NCI-H1092 (cell line): ENCODE measurements at places on chromosomes 13 and 19.
A peak's percentile ranks its signal among the peaks of the same experiment; 100 is the strongest.

- DNase-seq = no peak
Observed at GRCh38 chr19:32875428-32875827, 5.9 kb upstream of the SLC7A9 start.

DNA sequence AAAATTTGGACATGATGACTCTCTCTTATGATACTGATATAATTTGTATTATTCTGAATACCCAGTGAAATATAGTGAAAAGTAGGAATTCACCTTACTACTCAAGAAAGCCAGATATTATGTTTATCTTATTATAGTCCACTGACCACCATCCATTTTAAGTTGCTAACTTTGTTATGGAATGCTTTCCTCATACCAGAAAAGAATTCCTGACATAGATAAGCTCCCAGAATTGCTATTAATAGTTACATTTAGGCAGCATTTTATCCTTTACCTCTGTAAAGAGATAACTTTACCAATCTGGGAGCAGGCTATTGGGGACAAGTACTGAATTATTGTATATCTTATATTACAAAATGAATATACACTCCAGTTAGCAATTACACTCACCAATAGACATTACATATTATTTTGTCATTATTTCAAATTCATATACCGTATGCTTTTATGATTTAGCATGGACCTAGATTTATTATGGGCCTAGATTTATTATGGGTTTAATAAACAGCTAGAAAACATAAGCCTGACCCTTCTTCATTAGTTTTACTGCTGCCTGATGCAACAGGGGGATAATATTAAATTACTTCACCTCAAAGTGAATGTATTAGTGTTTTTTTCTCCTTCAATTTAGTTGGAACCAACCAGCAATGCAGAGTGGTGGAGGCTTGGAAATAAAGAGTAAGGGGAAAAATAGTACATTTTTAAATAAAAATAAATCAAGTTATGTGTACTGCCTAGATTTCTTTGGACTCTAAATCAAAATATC lies 1886.1 kb downstream of the PCDH9 start:
- no peak for DNase-seq

- DNase-seq = no peak
Observed at GRCh38 chr19:41321600-41322270, 11.8 kb downstream of the CCDC97 start.

GRCh38 chr19:55546822-55547614 lies 1.7 kb upstream of the SBK3 start:
- no peak for DNase-seq

DNA sequence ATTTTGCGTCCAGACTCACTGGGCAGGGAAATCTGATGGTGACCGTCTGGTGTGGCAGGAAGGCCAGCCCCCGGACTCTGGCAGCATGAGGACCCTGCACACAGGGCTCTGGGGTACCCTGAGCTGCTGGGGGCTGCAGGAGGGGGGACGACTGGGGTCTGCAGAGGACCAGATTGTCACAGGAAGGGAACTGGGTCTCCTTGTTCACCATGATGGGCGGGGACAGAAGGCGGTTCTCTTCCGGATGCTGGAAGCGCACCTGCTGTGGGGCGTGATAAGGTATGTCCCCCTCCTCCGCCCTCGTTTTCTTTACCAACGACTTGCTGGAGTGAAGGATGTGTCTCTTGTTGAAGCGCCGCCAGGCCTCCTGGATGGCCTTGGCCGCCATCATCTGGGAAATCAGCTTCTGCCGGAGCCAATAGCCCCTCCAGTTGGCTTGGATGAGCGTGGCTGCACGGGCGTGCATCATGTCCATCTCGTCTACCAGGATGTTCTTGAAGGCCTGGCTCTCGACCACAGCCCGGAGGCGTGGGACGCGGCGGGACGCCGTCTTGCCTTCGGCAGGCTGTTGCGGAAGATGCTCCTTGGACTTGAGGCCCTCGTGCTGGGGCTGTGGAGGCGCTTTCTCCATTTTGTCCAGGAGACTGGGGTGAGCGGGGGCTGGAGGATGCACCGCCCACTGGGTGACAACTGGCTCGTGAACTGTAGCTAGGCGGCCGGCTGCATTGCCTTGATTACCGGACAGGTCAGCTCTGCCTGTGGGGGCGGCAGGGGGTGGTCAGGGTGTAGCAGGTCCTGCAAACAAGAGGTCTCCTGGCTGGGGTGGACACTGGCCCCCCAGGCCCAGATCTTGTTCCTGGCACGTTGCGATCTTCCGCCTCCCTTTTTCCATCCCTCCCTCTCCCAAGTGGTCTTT lies 7.2 kb downstream of the IQCN start:
- DNase-seq = no peak

DNA sequence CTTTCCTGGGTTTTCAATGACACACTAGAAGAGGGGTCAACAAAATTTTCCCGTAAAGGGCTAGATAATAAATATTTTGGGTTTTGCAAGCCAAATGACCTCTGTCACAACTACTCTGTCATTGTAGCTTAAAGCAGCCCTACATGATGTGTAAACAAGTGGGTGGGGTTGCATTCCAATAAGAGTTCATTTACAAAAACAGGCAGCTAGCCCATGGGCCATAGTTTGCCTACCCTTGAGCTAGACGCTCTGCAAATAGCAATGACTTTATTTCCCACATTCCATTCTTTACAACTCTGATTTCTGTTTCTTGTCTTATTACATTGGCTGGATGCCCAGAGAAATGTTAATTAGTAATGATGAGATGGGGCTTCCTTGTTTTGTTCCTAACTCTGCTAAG lies 76.0 kb downstream of the ZNF557 start:
- DNase-seq = no peak

GRCh38 chr13:33764716-33765115 lies 53.2 kb upstream of the RFC3 start:
- DNase-seq = no peak

DNA sequence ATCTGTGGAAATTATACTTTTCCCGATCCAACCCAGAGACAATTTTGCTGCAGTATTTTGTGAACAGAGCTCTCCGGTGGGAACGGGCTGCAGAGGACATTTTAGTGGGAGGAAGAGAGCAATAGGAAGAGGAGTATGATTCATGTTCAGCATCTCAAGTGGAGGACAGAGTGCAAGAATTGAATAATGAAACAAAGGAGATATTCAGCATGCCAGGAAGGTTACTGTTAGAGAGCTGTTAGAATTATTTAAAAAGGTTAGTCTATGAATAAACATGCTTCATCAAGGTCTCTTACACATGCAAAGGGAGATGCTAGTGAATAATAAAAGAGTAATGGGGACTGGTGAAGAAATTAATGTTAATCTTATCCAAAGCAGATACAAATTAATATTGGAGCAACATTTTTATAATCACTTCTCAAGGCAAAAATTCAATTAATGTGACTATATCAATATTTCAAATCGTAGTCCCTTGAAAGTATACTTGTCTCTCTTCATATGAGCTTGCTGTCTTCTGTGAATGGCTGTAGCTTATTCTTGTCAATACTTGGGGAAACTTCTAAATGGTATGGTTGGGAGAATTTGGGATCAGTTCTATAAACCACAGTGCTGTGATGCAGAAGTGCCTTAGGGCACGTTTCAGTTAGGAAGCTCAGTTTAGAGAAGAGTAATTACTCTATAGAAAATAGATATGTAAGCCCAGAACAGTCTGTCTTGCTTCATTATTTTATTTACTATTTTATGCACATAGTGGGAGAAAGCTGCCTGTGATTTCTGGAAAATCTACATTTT lies 1165.8 kb downstream of the OLFM4 start:
- no peak for DNase-seq

GRCh38 chr19:55153652-55154264 lies 3.8 kb downstream of the TNNI3 start:
- DNase-seq = no peak

- DNase-seq = no peak
Observed at GRCh38 chr19:51131780-51132680, 7.3 kb downstream of the SIGLEC9 start.

DNA sequence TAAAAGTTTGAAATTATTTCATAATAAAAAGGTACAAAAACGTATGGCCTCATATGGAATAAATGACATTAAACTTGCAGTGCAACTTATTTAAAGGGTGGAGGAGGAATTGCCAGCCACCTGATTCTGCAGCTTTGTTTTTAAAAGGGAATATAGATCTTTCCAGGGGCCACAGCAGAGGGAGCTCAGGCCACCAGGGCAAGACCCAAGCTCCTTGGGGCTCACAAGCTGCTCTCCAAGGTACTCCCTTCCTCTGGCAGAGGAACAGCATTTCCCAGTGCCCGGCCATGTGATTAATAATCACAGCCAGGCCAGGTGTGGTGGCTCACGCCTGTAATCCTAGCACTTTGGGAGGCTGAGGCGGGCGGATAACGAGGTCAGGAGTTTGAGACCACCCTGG lies 6.2 kb downstream of the ACOD1 start:
- DNase-seq = no peak

GRCh38 chr19:56933014-56933705 lies 92.6 kb upstream of the PEG3 start:
- DNase-seq = no peak

- no peak for DNase-seq
Observed at GRCh38 chr19:54162241-54162805, 2.8 kb upstream of the LENG1 start.

DNA sequence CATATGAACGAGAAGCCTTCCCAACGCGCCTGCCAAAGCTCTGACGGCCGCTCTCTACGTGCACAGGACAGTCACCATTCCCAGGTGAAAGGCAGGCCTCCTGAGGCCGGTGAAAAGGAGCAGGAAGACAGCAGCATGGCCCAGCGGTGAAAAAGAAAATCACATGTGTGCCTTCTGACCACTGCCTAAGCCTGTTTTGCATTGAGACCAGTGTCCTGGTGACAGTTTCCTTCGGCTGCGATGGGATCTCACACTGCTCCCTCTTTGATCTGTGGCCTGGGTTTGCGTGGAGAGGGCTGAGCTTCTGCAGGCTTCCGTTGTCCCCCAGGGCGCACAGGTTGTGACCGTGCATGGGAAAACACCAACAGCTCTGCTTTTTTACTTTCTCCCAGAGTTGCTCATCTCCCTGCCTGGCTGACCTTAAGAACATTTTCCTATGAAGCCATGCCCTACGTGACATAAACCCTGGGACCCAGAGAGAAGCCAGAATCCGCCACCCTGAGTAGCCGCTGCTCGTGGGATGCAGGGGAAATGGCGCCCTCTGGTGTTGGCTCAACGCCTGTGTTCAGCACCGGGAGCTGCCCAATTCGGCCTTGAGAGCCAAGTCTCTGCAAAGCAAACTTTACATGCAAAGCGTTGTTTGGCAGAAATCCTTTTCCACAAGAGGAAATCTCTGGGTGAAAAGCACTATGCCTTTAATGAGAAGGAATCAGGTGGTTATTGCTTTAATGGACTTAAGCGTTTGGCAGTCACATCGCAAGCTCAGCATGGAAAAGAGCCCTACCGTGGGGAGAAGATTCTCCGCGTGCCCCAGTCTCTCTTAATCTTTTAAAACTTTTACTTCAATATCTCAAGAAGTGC lies 112.2 kb upstream of the GPR12 start:
- DNase-seq = peak; percentile 73

GRCh38 chr13:21949818-21950429 lies 279.1 kb downstream of the FGF9 start:
- DNase-seq = no peak

DNA sequence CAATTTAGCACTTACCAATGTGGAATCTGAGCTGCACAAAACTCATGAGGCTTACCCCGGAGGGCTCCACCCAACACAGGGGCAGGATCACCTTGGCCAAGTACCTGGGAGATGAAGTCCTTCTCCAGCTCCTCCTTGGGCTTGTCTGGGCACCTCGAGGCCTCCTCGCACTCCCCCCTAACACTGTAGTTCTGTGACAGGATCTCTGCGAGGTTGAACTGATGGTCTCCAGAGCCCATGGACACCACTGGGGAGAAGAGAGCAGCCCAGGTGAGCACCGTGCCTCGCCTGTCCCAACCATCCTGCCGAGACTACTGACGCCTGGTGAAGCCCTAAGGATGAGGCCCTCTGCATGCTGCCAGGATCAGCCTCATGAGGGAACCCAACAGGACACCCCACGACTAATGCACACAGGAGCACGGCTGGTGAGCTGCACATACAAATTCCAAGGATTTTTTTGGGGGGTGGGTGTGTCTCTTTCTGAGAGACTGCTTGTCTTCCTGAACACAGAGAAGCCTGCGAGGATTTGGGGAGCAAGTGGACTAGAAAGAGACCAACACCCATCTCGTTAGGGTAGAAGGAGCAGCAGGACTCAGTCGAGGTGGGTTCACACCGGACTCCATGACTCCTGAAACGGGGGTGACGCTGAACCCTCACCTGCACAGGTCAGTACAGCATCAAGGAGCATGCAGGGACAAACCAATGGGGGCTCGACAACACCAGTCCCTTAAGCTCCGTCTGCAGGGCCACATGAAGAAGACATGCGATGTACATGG lies 10.1 kb downstream of the MIER2 start:
- no peak for DNase-seq

GRCh38 chr19:16591803-16592556 lies 19.8 kb upstream of the SLC35E1 start:
- DNase-seq = no peak

DNA sequence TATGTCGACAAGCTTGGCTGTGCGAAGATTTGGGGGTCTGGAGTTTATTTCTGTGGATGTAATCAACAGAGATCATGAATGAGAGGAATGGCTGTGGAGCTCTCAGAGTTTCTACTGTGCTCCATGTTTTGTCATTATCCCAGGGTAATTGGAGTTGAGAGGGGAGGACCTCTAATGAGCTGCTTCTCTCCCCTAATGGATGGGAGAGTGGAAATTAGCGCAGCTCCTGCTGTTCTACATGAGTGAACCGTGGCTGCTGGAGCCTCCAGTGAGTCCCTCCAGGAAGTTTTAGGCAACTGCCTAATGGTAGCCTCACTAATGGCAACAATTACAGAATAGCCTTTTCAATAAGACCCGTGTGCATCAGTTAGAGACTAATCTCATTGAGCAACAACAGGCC lies 31.3 kb upstream of the FGF9 start:
- peak; percentile 53 for DNase-seq

DNA sequence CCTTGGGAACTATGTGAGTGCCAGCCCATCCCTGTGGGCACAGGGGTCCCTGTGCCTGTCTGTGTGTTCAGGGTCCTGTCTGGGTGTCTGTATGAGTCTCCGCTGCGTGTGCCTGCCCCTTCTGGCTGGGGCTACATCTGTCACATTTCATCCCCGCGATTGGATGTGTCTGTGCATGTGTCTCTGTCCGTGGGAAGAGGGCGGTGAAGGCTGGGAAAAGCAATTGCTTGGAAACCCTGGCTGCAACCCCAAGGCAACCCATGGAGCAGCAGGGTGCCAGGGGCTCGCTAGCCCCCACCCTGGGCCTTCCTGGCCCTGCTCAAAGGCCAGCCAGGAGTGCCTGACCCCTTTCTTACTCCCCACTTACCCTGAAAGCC lies 1.4 kb downstream of the MAG start:
- DNase-seq = no peak

GRCh38 chr13:48493851-48494250 lies 39.0 kb downstream of the RCBTB2 start:
- DNase-seq = no peak

GRCh38 chr13:44437356-44438233 lies 64.0 kb downstream of the SERP2 start:
- no peak for DNase-seq
